ENCODE measurements at places on chromosomes 2 and 18. TPM values are rescaled to one million over a fixed set of nuclear protein-coding genes. Genes with fewer than 3 reads are reported as not detected.

- H3K4me1 ChIP-seq = no peaks in the 10 kb centered on the region
- DNase-seq = no peak
- no peaks in the 10 kb centered on the region for H3K36me3 ChIP-seq
- H3K27me3 ChIP-seq = no peaks in the 10 kb centered on the region
- no peak overlapping the region for H3K4me3 ChIP-seq
- H3K27ac ChIP-seq = no peak overlapping the region
Observed at GRCh38 chr18:45275367-45276113, 339.7 kb upstream of the SLC14A2 start.

ALK gene
- total RNA-seq = not detected

DNA sequence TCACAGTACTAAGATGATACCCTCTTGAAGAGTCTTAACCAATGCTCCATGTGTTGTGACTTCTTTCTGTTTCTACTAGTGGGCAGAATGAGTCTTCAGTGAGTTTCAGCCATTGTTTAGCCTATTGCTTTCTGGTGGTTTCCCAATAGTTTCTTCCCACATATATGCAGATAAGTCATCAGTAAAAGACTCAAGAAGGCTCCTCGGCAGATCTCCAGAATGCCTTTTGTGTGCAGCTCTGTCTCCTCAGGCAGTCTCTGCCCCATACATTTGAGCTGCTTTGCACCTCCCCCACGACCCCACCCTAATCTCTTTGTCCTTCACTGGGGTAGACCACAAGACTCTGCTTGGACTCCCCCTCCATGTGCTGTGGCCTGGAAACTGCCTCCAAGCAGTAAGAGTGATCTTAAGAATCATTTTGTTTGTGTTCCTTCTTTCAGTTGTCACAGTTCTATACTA, 71.6 kb upstream of the CHRNA1 start:
- H3K27me3 ChIP-seq = no peaks in the 10 kb centered on the region
- DNase-seq = peak; percentile 29
- H3K27ac ChIP-seq = peak overlapping the region; percentile 7

RAD51AP2 gene
- not detected for total RNA-seq

All from PC-9 (cell line).